Urothelium cell line (cell line): ENCODE measurements at places on chromosomes 7 and 10.

GRCh38 chr10:119388849-119389345, 153.6 kb downstream of the RGS10 start:
- DNase-seq: no peak

DNA sequence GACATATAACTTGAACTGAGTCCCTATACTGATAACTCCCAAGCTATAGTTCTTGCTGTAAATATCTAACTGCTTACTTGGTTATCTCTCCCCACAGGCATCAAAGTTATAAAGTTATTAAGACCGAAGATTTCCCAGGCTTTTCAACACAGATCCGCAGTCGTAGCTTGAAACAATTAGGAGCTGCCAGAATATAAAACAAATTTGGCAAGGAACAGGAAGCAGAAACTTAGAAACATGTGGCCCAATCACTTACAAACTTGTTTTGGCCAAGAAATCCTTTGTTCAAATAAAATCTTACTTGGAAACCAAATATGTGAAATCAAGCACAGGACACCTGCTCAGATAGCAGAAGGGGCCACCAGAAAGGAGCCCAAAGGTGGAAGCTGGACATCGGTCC, 9.0 kb downstream of the SLC16A12 start:
- DNase-seq: no peak

GRCh38 chr7:16034353-16034752, 347.9 kb upstream of the MEOX2 start:
- DNase-seq: no peak

DNA sequence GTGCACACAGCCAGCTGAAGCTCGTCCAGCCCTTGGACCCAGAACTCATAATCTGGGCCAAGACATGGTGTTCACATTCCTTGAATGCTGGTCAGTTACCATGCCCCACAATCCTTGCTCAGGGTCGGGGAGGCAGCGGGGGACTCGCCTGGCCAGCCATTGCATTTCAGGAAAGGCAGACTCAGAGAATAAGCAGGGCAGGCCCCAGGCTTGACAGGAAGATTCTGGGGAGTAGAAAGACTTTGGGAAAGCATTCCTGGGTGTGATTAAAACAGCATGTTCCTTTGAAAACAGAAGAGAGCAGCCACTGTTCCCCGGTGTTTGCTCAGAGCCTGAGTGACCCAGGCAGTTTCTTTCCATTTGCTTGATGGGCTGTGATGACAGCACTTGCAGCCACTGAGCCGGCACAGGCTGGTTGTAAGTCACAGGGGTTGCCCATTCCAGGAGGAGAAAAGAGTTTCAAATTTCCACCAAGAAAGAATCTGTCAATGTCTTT, 473.7 kb downstream of the TYW1 start:
- DNase-seq: no peak

DNA sequence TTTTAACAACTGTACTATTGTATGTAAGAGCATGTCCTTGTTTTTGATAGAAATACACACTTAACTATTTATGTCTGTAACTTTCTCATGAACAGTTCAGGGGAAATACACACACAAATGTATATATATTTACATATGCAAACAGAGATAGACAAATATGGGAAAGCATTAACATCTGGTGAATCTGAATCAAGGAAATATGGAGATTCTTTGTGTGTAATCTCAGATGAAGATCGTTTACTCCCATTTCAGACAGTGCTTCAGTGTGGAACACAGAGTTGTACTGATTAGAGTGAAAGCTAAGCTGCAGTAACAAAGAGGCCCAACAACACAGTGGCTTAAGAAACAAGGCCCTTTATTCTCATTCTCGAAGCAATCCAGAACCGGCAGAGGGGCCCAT, 26.3 kb upstream of the NPVF start:
- DNase-seq: no peak
